IPS DF 19.7 (cell line): ENCODE measurements at places on chromosomes 2 and 18.

GRCh38 chr2:179440642-179441251 lies 176.1 kb upstream of the SESTD1 start:
- no peak for DNase-seq

GRCh38 chr18:32478807-32479206 lies 8.1 kb upstream of the GAREM1 start:
- DNase-seq, result no peak

- DNase-seq, result no peak
These were observed 46.6 kb downstream of the ICOS start for GRCh38 chr2:203983064-203983715.

DNA sequence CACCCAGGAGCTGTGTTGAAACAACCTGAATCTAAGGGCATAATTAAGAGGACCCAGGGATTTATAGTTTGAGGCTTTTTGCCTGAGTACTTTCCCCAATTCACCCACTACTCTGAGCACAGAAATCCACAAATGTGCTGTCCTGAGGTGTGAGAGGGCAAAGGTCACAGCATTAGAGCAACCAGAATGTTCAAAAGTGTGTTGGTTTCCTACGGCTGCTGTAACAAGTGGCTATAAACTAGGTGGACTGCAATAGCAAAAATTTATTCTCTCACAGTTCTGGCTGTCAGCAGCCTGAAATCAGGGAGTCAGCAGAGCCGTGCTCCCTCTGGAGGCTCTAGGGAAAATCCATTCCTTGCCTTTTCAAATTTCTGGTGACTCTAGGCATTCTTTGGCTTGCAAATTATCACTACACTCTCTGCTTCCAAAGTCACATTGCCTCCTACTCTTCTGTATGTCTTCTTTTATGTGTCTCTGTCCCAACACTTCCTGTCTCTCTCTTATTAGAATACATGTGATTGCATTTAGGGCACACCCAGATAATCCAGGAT lies 91.4 kb upstream of the TACR1 start:
- DNase-seq, result no peak

GRCh38 chr18:76754351-76754750 lies 68.0 kb upstream of the ZNF236 start:
- no peak for DNase-seq
